ENCODE measurements at places on chromosomes 4 and X. TPM values are rescaled to one million over a fixed set of nuclear protein-coding genes. Genes with fewer than 3 reads are reported as not detected.

DNA sequence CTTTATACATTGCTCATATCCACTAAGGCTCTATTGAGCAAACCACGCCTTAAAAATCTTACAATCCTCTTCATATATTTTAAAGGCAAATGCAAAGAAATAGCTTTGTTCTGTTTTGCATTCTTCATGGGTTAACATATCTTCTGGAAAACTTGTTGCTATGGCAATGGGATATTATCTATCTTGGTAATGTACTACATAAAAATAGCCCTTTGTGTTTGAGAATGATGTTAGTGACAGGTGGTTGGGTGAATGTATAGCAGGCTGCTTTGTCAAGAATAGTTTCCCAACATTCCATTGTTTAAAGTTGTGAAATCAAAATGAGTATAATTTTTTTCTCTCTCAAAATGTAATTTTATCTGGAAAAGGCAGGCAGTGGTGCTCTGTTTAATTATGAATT, 16.8 kb downstream of the REPS2 start:
- DNase-seq: no peak
- no peak overlapping the region for H3K27ac ChIP-seq
- peaks cover 6% of the 10 kb centered on the region for H3K27me3 ChIP-seq
- no peaks in the 10 kb centered on the region for H3K36me3 ChIP-seq

DNA sequence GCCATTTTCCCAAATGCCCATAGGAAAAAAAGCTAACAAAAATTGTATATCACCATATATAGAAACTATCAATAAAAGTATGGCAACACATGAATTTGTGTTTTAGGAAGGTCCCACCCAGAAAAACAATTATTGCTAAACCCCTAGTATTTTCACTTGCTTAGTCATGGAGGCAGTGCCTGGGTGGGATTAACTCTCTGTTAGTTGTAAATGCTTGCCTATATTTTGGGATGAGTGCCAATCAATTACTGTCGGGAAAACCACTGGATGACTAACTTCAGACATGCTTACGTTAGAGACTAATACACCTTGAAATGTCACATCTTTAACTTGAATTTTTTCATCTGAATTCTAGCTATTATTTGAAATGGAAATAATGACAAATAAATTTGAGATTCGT, 33.9 kb downstream of the TMPRSS11A start:
- H3K27ac ChIP-seq: no peak overlapping the region
- H3K4me3 ChIP-seq: no peak overlapping the region
- H3K36me3 ChIP-seq: no peaks in the 10 kb centered on the region

GRCh38 chrX:38850807-38851544, 49.7 kb downstream of the MID1IP1 start:
- no peaks in the 10 kb centered on the region for H3K27me3 ChIP-seq
- no peak for DNase-seq
- H3K27ac ChIP-seq: peak overlapping the region; percentile 85
- H3K4me1 ChIP-seq: peaks cover 4% of the 10 kb centered on the region
- no peaks in the 10 kb centered on the region for H3K36me3 ChIP-seq

GRCh38 chr4:11232015-11232414, 196.7 kb downstream of the HS3ST1 start:
- no peaks in the 10 kb centered on the region for H3K27me3 ChIP-seq
- no peak overlapping the region for H3K27ac ChIP-seq
- no peaks in the 10 kb centered on the region for H3K4me1 ChIP-seq
- no peaks in the 10 kb centered on the region for H3K36me3 ChIP-seq

- no peak for DNase-seq
- H3K36me3 ChIP-seq: no peaks in the 10 kb centered on the region
- no peaks in the 10 kb centered on the region for H3K27me3 ChIP-seq
- H3K27ac ChIP-seq: no peak overlapping the region
These were observed 58.3 kb upstream of the PLAC1 start for GRCh38 chrX:134716620-134717012.

- no peak overlapping the region for H3K4me3 ChIP-seq
- no peaks in the 10 kb centered on the region for H3K27me3 ChIP-seq
- no peaks in the 10 kb centered on the region for H3K36me3 ChIP-seq
- H3K27ac ChIP-seq: no peak overlapping the region
- no peaks in the 10 kb centered on the region for H3K4me1 ChIP-seq
These were observed 67.8 kb upstream of the SORBS2 start for GRCh38 chr4:185879666-185880312.

GRCh38 chr4:96035727-96036126, 195.8 kb downstream of the PDHA2 start:
- H3K4me3 ChIP-seq: no peak overlapping the region
- H3K27me3 ChIP-seq: no peaks in the 10 kb centered on the region
- DNase-seq: no peak
- no peaks in the 10 kb centered on the region for H3K4me1 ChIP-seq
- H3K36me3 ChIP-seq: no peaks in the 10 kb centered on the region

DNA sequence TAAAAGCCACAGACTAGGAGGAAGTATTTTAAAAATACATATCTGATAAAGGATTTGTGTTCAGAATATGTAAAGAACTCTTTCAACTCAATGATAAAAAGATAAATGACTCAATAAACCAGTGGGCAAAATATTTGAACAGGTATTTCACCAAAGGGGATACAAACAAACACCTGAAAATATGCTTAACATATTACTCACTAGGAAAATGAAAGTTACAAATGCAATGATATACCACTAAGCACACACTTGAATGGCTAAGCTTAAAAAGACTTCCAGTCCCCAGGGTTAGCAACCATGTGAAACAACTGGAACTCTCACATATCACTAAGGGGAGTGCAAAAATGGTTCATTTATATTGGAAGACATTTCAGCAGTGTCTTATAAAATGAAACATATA, 131.6 kb downstream of the SLIT2 start:
- no peak overlapping the region for H3K27ac ChIP-seq
- no peak overlapping the region for H3K4me3 ChIP-seq
- no peaks in the 10 kb centered on the region for H3K4me1 ChIP-seq
- H3K36me3 ChIP-seq: no peaks in the 10 kb centered on the region

GRCh38 chrX:149961572-149961971, 23.3 kb upstream of the EOLA2 start:
- no peak overlapping the region for H3K4me3 ChIP-seq
- no peaks in the 10 kb centered on the region for H3K36me3 ChIP-seq
- H3K27ac ChIP-seq: no peak overlapping the region
- H3K4me1 ChIP-seq: peaks cover 5% of the 10 kb centered on the region

DNA sequence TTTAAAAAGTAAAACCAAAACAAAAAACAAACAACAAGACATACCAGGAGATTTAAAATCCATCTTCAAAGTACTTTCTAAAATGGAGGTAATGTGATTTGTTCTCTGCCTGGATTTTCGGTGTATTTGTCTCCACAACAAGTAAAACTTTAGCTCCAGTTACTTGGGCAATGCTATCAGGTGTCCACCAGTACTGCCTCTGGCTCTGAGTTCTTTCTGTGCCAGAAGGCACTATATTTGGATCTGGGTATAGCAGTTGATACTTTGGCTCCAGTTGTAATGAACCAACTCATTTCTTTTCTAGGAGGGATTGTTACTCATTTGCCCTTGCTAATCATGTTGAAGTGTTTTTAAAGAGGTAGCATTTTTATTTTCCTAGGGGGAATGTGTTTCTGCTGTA, 9.5 kb upstream of the PDLIM5 start:
- no peak overlapping the region for H3K4me3 ChIP-seq
- peak; percentile 72 for DNase-seq
- H3K36me3 ChIP-seq: no peaks in the 10 kb centered on the region
- H3K27ac ChIP-seq: peak overlapping the region; percentile 85
- peaks cover 37% of the 10 kb centered on the region for H3K4me1 ChIP-seq

GRCh38 chrX:152137771-152138387, 498 bp downstream of the MAGEA10 start:
- H3K27ac ChIP-seq: no peak overlapping the region
- H3K4me3 ChIP-seq: no peak overlapping the region
- no peak for DNase-seq
- H3K27me3 ChIP-seq: no peaks in the 10 kb centered on the region
- no peaks in the 10 kb centered on the region for H3K36me3 ChIP-seq

DNA sequence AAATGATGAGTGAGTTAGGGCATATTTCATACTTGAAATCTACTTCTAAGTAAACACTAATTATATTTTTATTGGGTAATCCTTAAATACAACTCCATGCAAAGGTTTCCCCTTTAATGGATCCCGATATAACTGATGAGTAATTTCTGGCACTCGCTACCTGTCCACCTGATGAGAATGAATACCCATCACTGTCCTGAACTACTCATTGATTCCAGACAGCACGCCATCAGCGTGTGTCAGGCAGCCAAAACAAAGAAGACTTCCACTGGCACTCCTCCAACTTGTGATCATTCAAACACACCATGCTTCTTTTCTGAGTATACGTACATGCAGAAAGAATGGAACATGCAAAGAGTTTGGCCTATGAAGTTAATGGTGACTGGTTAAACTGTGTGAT, 69.4 kb downstream of the HCCS start:
- no peak overlapping the region for H3K4me3 ChIP-seq
- no peak for DNase-seq
- H3K36me3 ChIP-seq: no peaks in the 10 kb centered on the region
- H3K27me3 ChIP-seq: no peaks in the 10 kb centered on the region
- H3K4me1 ChIP-seq: no peaks in the 10 kb centered on the region

DNA sequence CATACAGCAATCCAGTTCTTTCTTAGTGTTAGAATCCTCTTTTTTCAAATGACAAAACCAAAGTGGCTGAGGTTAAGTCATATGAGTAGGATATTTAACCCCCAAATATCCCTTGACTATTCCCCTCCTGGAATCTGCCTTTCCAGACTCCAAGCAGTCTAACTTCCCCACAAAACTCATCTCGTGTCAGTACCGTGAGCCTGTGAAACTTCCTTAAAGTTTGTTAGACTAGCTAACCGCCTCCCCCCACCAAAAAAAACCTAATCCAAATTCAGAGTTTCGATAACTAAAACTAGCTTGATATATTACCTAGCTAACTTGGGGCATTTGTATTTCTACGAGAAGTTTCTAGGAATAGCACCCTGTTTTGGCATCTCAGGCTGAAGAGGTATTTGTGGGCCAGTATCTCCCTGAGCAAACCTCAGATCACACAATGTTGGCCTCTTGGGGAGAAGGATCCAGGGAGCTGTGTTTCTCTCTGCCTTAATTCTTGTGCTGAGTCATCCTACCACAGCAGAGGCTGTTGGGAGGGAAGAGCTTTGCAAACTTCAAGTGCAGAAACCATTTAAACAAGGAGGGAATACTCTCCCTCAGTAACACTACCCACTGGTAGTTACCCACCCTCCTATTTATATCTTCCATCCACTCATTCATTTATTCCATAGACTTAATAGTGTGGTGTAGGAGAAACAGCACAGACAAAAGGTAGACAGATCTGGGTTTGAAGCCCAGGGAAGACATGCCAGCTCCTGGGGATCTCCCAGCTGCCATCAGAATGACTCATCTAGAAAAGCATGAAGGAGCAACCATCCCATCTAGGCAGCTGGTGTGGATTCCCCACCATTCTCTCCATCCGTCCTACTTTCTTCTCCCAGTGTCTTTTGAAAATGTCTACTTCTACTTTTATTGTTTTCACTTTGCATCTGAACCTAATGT, 39.3 kb upstream of the TXK start:
- no peak for DNase-seq
- no peaks in the 10 kb centered on the region for H3K36me3 ChIP-seq
- H3K4me1 ChIP-seq: peaks cover 12% of the 10 kb centered on the region
- no peak overlapping the region for H3K4me3 ChIP-seq
- H3K27ac ChIP-seq: no peak overlapping the region

GRCh38 chrX:150772150-150772970, 79.2 kb downstream of the MTMR1 start:
- H3K36me3 ChIP-seq: no peaks in the 10 kb centered on the region
- no peaks in the 10 kb centered on the region for H3K27me3 ChIP-seq
- peak; percentile 51 for DNase-seq
- H3K4me3 ChIP-seq: no peak overlapping the region
- H3K27ac ChIP-seq: no peak overlapping the region

GRCh38 chrX:49060914-49061313, 2.1 kb downstream of the CCDC120 start:
- no peaks in the 10 kb centered on the region for H3K4me1 ChIP-seq
- no peaks in the 10 kb centered on the region for H3K36me3 ChIP-seq
- H3K27me3 ChIP-seq: no peaks in the 10 kb centered on the region
- no peak for DNase-seq

DNA sequence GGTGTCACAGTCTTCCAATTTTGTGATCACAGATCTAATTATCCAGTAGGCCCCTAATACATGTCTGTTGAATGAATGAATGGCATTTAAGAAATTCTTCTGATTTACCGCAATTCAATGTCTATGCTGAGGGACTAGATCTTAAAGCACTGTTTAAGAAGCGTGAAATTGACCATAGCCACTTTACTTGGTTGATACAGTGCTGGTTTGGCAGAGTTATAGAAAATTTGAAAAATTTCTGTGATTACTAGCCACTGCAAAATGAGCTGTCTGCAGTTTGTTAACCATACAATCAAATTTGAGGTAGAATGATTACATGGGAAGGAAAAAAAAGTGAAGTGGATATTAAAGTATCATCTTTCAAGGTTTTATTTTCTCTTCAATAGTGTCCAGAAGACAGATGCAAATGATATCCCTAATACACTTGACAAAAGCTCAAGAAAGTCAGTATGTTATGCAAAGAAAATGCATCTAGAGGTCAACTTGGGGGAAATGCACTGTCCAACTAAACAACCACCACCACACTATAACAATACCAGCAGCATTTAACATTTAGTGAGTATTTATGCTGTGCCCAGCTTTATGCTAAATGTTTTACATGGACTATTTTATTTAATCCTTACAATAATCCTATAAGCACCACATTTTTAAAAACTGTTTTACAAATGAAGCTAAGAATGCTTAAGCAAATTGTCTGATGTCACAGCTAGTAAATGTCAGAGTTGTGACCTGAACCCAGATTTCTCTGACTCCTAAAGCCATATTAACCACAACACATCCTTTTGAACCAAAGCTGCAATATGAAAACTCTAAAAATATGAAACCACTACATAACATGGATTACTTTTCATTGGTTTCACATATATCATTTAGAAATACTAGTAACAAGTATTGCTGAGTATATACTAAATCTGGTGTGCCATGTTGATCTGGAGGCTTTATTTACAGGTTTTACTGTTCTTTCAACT, 217.9 kb upstream of the MAB21L2 start:
- H3K4me1 ChIP-seq: no peaks in the 10 kb centered on the region
- no peak for DNase-seq
- no peak overlapping the region for H3K27ac ChIP-seq
- no peak overlapping the region for H3K4me3 ChIP-seq

- no peak overlapping the region for H3K27ac ChIP-seq
- no peak for DNase-seq
- H3K4me3 ChIP-seq: no peak overlapping the region
- no peaks in the 10 kb centered on the region for H3K27me3 ChIP-seq
- no peaks in the 10 kb centered on the region for H3K36me3 ChIP-seq
These were observed 6.5 kb downstream of the TMEM150C start for GRCh38 chr4:82555276-82555675.

DNA sequence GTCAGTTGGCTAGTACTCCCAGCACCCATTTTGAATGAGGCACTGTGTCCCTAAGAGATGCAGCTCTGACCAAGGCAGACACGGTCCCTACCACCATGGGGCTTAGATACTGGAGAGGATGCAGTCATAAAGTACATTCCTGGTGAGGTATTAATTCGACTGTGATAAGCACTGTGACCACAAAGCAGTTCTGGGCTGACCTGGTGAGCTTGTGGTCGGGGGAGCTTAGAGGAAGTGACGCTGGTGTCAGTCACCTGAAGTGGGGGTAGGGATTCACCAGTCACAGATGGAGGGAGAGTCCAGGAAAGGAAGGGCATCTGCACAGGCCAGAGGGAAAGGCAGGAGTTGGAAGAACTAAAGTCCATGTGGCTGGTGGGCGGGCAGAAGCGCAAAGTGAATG, 15.8 kb upstream of the CLTRN start:
- no peaks in the 10 kb centered on the region for H3K27me3 ChIP-seq
- no peak for DNase-seq
- no peak overlapping the region for H3K4me3 ChIP-seq
- no peak overlapping the region for H3K27ac ChIP-seq
- H3K4me1 ChIP-seq: peaks cover 6% of the 10 kb centered on the region

Gene HMGN5
- total RNA-seq: 0.97 TPM

Gene AVPR2
- total RNA-seq: 1.7 TPM

Gene SPATA18
- 2.6 TPM for total RNA-seq

Gene FAM9B
- total RNA-seq: not detected

Data from gastrocnemius medialis (tissue), 4 donors.